Type B pancreatic cell (in vitro differentiated cells): ENCODE measurements at places on chromosomes 2 and 18. TPM values are rescaled to one million over a fixed set of nuclear protein-coding genes. Genes with fewer than 3 reads are reported as not detected.

Gene ESPNL
- 0.12 and 0.24 TPM in 2 replicates for total RNA-seq

- no peak overlapping the region for H3K4me3 ChIP-seq
- H3K27ac ChIP-seq: no peak overlapping the region
- no peak for DNase-seq
- H3K27me3 ChIP-seq: no peaks in the 10 kb centered on the region
Measured at GRCh38 chr18:11309172-11309571, 159.8 kb upstream of the PIEZO2 start.

- H3K4me3 ChIP-seq: no peak overlapping the region
- no peak for DNase-seq
- H3K4me1 ChIP-seq: no peaks in the 10 kb centered on the region
- H3K27me3 ChIP-seq: no peaks in the 10 kb centered on the region
- no peak overlapping the region for H3K27ac ChIP-seq
Measured at GRCh38 chr18:79203017-79203605, 133.9 kb downstream of the ATP9B start.

DNA sequence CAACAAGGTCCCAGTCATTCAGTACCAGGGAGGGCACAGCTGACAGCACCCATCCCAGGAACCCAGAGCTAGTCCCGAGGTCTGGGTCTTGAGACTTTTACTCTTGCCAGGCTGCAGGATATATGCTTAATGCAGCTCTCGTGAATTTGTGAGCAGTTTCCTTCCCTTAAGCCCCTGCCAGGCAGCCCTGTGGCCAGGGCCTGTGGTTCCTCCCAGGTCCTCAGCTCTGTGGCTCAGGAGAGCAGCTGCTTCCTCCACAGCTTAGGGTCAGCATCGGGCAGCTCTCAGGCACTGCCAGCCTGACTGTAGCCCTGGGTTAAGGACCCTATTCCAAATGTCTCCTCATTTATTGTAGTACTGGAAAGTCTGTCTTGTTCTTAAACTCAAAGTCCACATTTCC lies 1384.8 kb downstream of the RPIA start:
- H3K27me3 ChIP-seq: peaks cover 3% of the 10 kb centered on the region
- H3K36me3 ChIP-seq: no peaks in the 10 kb centered on the region
- no peak for DNase-seq
- H3K4me1 ChIP-seq: no peaks in the 10 kb centered on the region
- no peak overlapping the region for H3K4me3 ChIP-seq
